ENCODE measurements at places on chromosomes 7 and 10.

DNA sequence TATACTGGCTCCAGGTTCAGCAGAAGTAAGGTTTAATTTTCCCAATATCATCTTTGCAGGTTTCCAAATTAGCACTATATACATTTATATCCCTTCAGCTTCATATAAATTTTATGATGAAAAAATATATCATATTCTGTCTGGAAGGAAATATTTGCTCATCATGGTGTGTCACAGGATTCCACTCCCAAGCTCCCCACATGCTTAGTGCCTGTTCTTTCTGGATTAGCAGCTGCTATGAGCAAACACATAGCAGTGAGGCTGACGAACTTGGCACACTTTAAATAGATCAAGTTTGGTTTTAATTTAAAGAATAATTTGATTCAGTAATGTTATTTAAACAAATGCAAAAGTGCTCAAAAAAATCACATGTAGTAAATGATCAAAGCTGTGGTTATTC, 251.9 kb downstream of the AGMO start:
- no peak for DNase-seq

- no peak for DNase-seq
Observed at GRCh38 chr7:2919256-2919655, 75.1 kb upstream of the GNA12 start.

DNA sequence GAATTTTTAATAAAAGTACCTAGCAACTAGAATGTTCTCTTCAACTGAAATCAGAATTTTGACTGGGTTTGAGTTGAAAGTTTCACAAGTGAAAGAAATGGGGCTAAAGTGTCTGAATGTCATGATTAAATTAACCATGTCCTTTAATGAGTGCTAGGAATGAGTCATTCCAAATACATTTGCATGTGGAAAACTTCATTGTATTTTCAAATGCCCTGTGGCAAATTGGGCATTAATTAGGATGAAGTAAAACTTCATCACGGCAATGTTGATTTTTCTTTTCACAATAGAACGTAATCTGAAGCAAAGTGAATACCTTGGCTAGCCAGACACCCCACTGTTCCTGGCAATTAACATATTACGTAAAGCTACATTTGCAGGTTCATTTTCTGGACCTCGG, 166.6 kb downstream of the KIAA1217 start:
- DNase-seq: no peak

GRCh38 chr7:98287486-98287959, 6.0 kb downstream of the BRI3 start:
- no peak for DNase-seq

DNA sequence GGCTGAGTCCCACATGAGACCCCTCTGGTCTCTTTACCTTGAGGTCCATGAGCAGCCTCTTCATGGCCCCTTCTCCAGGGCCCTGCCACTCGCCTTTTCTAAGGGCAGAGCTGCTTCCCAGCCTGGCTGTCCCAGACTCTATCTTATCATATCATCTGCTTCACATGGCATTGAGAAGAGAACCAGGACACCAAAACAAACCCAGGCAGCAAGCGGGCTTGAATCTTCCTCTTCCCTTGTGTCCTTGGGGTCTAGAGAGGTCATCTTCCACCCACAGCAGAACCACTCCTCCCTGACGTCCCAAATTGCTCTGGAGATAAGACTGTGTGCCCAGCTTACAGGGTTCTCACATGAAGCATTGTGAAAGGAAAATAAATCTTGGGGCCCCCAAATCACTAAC, 261.3 kb upstream of the AUTS2 start:
- DNase-seq: no peak

GRCh38 chr10:109894516-109894915, 28.8 kb downstream of the XPNPEP1 start:
- peak; percentile 67 for DNase-seq
